ENCODE measurements at places on chromosomes 6 and 20.

DNA sequence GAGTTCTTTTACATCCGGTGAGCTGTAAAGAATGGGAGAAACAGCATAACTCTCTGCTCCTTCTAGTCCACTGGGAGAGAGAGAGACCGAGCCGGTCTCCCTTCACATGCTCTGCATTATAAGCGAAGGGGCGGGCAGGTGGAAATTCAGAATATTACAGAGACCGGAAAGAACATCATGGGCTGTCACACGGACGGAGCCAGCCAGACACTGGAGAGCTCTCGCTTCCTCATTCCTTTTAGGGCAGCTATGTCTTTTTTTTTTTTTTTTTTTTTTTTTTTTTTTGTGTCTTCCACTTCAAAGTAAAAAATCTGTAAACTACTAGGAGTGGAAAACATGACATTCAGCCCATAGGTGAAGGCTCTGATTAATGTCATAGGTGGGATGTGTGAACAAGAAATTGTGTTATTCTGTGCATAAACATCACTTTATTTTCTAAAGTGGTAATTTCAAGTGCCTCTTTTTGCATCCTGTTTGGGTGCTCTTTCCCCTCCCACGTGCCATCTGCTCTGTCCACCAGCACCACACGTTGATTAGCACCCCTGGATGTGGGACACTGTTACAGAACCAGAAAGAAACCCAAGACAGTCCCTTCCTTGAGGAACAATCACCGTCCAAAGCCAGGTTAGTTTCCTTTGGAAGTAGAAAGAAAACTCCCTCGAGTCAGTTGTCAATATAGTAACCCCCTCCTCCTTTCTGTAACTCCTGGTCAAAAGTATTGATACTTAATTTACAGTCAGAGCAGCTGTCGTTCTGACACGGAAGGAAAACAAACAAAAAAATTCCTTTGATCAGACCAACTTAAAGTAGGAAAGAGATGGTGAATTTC is at the start of gene TAGAP:
TSS of gene TAGAP (minus strand) at position 93 of the 829 bp plus-strand sequence. CDS start 845 bp downstream, outside the sequence.
- DNase-seq = peak; percentile 32

DNA sequence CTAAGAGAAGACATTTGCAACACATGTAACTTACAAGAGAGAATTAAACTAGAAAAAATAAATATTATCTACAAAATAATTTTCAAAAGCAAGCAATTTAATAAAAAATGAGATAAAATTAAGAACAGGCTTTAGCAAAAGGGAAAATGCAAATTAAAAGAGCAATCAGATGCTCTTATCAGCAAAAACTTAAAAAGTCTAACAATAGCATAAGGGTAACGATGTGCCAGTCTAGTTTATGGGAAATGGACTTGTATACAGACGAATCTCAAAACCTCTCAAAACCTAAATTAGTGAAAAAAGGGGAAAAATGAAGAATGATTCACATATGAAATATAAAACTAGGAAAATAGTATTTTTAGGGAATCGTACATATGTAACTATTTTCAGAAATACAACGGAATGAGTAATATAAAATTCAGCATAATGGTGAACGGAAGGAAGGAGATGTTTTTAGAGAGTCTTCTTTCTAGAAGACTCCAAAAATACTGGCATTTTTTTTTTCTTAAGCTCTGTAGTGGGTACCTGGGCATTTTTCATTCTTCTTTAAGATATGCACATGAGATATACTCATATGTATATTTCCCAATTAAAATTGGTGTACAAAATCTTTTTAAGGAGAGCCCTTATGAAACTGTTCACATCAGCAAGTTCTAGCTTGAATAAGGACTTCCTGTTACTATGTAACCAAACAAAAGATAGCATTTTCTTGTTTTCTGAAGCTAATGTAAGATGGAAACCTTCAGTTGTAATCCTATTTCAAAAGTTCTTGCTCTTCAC is 927 bp upstream of the MANEA start:
- DNase-seq = no peak

GRCh38 chr6:111423055-111423633 is 59.9 kb downstream of the REV3L start:
- no peak for DNase-seq

DNA sequence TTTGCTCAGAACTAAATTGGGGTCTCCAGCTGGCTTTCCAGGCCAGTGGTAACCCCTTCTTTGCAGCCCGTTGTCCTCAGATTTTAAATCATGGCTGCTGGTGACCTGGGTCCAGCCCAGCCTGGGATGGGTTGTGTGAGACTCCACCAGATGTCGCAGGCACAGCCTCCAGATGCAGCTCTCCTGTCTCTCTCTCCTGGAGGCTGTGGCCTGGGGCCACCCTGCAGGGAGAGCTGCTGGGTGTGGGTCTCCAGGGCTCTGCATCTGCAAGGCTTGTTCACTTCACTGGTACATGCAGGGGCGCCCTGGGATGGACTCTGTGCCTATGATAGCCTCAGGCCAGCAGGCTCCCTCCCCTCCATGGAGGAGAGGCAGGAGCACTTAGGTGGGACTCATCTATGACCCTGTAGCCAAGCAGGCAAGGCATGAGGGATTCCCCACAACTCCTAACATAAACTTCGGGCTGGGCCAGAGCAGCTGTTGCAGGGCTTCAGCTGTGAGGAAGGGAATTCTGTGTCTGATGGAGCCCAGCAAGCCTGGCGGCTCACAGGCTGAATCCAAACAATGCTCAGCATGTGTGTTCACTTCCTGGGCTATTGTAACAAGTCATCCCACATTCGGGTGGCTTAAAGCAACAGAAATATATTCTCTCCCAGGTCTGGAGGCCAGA is 94.7 kb upstream of the NXT1 start:
- DNase-seq = no peak

DNA sequence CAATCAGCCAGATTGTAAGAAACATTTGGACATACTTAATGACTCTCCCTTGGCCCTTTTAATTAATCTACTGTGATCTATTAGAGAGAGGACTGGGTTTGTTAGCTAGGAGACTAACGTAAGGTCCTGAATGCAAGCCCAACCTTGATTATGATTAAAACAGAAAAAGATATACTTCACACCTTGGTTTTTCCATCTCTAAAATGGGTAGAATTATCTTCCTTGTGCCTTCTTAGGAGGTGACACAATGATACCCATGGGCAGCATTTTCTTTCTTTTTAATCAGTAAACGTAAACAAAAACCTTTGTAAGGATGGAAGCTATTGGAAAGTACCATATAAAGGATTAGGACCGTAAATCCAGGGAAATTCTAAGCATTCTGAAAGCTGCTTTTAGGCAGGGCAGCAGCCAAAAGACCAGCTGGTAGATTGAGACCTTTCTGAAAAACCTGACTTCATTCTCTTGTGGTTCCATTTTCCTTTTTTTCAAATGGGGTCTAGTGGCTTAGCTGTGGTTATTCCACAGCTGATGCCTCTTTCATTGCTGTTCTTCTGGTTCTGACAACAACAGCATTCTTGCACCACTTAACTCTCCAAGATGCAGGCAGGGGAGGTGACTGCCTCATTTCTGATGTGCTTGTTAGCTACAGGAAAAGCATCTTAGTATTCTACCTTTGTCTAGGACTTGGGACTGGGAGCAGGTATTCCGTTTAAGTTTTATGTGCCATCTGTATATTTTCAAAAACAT is 27.4 kb downstream of the RREB1 start:
- no peak for DNase-seq

Data from Calu3 (cell line).